ENCODE measurements at places on chromosomes 6 and 20.

DNA sequence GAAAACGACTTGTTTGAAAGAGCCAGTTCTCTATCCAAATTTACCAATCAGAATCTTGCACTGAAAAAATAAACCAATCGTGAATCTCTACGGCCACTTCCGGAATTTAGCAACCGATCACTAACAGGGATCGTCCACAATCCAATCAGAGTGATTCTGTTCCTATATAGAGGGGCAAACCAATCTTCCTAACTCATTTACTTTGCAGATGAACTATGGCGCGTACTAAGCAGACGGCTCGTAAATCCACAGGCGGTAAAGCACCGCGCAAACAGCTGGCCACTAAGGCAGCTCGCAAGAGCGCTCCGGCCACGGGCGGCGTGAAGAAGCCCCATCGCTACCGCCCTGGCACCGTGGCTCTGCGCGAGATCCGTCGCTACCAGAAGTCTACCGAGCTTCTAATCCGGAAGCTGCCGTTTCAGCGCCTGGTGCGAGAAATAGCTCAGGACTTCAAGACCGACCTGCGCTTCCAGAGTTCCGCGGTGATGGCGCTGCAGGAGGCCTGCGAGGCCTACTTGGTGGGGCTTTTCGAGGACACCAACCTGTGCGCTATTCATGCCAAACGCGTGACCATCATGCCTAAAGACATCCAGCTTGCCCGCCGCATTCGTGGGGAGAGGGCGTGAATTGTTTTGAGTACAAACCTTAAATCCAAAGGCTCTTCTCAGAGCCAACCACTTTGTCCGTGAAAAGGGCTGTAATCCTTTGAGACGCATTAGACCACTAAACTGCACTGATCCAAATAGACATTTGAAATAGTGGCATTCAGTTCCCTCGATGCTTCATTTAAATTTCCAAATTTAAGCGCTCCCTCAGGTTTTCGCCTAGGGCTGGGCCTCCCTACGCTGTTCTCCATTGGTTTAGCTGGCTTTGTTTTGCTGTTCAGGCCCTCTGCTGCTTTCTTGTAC, 138.0 kb downstream of the HFE start:
- H3K36me3 ChIP-seq: no peaks in the 10 kb centered on the region
- H3K4me3 ChIP-seq: no peak overlapping the region
- DNase-seq: no peak

DNA sequence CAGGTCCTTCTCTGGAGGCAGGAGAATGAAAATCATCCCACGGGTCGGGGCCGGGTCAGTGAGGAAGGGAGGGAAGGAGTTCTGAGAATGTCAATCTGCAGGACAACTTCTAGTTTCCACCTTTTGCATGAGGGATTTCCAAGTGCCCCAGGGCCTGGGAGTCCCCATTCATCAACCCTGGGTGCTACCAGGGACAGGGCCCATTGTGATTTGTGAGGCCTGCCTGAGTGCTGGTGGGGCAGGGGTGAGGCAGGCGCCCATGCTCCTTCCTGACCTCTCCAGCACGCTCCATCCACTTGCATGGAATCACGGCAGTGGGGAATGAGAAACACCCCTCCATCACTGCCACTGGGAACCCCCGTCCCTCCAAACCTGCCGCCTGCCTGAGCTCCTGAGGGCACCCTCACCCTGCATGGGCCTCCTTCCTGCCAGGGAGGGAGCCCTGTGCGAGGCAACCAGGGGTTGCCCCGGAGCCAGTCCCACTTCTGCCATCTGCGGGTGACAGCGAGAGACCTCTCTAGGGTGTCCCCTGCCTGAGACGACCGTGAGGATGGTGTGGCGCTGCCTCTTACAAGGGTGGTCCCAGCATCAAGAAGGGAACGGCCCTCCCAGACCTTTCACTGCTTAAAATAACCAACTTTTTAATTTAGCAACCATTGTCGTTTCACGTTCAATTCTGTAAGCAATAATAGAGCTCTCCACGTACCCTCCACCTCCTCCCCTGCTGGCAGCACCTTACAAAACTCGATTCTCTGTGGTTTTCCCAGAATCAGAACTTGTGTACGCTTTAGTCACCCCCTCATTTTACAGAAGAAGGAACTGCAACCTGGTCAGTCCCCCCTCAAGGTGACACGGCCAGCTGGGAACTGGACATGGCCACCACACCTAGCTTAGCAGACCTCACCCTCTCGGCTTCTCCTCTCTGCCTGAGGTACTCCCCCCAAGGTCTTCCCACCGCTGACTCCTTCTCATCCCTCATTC, 28.6 kb downstream of the PMEPA1 start:
- H3K27me3 ChIP-seq: no peaks in the 10 kb centered on the region
- H3K27ac ChIP-seq: no peak overlapping the region

GRCh38 chr20:10807013-10807412, 133.2 kb upstream of the JAG1 start:
- H3K36me3 ChIP-seq: no peaks in the 10 kb centered on the region
- no peak overlapping the region for H3K27ac ChIP-seq
- H3K27me3 ChIP-seq: no peaks in the 10 kb centered on the region
- H3K4me1 ChIP-seq: peaks cover 12% of the 10 kb centered on the region
- no peak overlapping the region for H3K4me3 ChIP-seq

DNA sequence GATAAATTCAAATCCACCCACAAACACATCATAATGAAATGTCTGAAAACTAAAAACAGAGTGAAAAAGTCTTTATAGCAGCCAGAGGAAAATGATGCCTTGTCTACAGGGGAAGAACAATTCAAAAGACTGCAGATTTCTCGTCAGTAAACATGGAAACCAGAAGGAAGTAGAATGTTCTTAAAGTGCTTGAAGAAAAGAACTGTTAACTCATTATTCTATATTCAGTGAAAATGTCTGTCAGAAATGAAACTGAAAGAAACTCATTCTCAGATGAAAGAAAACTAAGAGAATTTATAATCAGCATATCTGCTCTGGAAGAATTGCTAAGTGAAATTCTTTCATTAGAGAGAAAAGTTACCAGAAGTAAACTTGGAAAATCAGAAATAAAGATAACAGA, 416.1 kb downstream of the TBC1D32 start:
- no peaks in the 10 kb centered on the region for H3K27me3 ChIP-seq
- no peaks in the 10 kb centered on the region for H3K36me3 ChIP-seq
- H3K27ac ChIP-seq: no peak overlapping the region

GRCh38 chr6:167847936-167848335, 21.2 kb downstream of the AFDN start:
- H3K4me1 ChIP-seq: peaks cover 39% of the 10 kb centered on the region
- no peak for DNase-seq
- H3K27me3 ChIP-seq: no peaks in the 10 kb centered on the region
- H3K4me3 ChIP-seq: no peak overlapping the region

DNA sequence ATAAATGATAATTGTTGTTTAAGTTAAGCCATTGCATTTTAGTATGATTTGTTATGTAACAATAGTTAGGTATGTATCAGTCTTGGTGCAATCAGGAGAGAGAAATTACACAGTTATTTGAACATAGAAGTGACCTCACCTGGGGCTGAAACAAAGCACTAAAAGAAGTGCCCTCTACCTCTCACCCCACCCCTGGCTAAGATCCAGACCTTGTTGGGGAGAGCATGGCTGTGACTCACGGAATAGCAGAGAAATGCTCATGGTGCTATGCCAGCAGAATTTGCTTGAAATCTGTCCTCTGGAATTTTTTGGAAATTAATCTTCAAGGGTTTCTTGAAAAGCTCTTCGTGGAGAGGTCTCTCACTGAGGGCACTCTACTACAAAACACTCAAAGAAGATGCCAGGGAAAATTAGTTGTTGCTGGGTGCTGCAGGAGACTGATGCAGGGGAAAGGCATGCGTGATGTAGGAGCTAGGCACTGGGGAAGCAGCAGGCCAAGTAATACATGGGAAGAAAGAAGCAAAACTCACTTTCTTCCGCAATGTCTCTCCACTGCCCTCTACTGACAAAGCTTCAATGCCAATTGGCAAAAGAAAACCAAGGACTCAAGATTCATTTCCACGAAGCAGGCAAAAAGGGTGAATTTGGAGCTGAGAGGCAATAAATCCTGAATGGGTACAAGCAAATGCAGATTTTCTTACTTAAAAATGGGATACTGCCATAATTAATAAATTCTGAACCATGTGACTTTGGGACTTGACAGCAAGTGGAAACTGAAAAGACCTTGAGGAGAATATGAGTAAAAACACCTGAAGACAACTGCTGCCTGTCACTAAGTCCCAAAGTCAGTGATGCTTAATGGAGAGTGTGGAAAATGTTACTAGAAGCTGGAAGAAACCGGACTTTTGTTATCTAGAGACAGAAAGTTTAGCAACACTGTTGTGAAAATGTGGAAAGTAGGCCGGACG, 136.3 kb upstream of the ZNF184 start:
- H3K4me1 ChIP-seq: no peaks in the 10 kb centered on the region
- no peak for DNase-seq
- no peak overlapping the region for H3K27ac ChIP-seq
- H3K27me3 ChIP-seq: peaks cover 22% of the 10 kb centered on the region
- no peak overlapping the region for H3K4me3 ChIP-seq

DNA sequence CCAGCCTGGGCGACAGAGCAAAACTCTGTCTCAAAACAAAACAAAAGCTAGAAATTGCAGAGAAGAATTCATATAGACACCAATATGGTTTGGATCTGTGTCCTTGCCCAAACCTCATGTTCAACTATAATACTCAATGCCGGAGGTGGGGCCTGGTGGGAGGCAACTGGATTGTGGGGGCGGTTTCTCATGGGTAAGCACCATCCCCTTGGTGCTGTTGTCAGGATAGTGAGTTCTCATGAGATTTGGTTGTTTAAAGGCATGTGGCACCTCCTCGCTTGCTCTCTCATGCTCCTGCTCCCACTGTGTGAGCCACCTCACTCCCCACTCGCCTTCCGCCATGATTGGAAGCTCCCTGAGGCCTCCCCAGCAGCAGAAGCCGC, 15.2 kb downstream of the NINL start:
- no peak overlapping the region for H3K27ac ChIP-seq
- H3K4me3 ChIP-seq: no peak overlapping the region
- H3K4me1 ChIP-seq: no peaks in the 10 kb centered on the region
- H3K36me3 ChIP-seq: no peaks in the 10 kb centered on the region

GRCh38 chr20:3932681-3933080, 43.5 kb downstream of the PANK2 start:
- H3K36me3 ChIP-seq: no peaks in the 10 kb centered on the region
- DNase-seq: no peak
- peak overlapping the region; percentile 68 for H3K27ac ChIP-seq

DNA sequence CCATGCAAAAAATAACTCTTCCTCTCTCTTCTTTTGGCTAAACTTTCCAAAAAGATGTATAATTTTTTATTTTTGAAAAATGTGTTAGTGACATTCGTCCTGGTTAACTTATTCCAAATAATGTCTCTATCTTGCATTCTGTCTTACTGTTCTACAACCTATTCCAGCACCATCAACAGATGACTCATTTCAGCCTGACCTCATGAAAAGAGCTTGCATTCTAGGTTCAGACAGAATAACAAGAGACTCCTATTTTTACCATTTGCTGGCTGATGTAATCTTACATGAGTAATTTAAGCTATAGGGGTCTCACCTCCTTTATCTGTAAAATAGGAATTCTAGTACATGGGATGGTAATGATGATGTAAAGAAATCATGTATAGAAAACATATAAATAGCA, 109.0 kb downstream of the FUT9 start:
- no peak overlapping the region for H3K27ac ChIP-seq
- H3K4me1 ChIP-seq: no peaks in the 10 kb centered on the region
- H3K36me3 ChIP-seq: no peaks in the 10 kb centered on the region
- no peak for DNase-seq
- no peak overlapping the region for H3K4me3 ChIP-seq

DNA sequence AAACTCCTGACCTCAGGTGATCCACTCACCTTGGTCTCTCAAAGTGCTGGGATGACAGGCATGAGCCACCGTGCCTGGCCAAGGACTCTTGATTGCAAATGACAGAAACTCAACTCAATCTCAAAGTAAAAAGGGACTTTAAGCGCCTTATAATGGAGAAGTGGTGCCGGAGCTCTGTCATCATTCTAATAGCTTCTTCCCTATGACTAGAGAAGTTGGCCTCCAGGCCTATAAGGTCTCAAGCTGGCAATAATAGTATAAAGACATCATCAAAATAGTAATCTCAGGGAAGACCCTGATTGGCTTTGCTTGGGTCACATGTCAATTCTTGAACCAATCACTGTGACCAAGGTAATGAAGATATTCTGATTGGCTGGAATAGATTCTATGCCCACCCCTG, 8.5 kb upstream of the KIAA1755 start:
- H3K27me3 ChIP-seq: no peaks in the 10 kb centered on the region
- H3K4me1 ChIP-seq: no peaks in the 10 kb centered on the region
- H3K4me3 ChIP-seq: no peak overlapping the region
- no peaks in the 10 kb centered on the region for H3K36me3 ChIP-seq
- no peak for DNase-seq

DNA sequence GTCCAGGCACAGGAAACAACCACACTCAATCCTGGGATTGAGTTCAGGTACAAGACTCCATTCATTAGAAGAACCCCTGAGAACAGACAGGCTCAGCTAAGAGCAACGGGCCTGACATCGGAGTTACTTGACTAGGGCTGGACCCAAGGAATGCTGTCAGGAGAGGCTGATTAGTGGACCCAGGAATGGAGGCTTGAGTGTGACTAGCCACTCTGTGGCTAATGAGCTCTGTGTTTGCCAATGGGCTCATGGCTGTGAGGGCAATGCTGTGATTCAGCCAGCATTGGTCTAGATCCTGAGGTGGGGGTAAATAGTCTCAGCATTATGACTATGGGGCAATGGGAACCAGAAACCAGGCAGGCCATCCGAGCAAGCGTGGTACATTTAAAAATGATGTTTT, 71.8 kb downstream of the RIOK1 start:
- H3K4me3 ChIP-seq: no peak overlapping the region
- H3K27ac ChIP-seq: no peak overlapping the region
- H3K36me3 ChIP-seq: no peaks in the 10 kb centered on the region
- H3K4me1 ChIP-seq: no peaks in the 10 kb centered on the region
- DNase-seq: no peak

GRCh38 chr6:81450180-81450579, 302.3 kb downstream of the TENT5A start:
- H3K27ac ChIP-seq: no peak overlapping the region
- no peak for DNase-seq
- no peaks in the 10 kb centered on the region for H3K36me3 ChIP-seq
- H3K4me1 ChIP-seq: no peaks in the 10 kb centered on the region
- H3K4me3 ChIP-seq: no peak overlapping the region

GRCh38 chr6:1322696-1323219, 10.9 kb downstream of the FOXQ1 start:
- no peak overlapping the region for H3K4me3 ChIP-seq
- H3K4me1 ChIP-seq: no peaks in the 10 kb centered on the region
- H3K36me3 ChIP-seq: no peaks in the 10 kb centered on the region
- no peak for DNase-seq
- H3K27me3 ChIP-seq: no peaks in the 10 kb centered on the region

DNA sequence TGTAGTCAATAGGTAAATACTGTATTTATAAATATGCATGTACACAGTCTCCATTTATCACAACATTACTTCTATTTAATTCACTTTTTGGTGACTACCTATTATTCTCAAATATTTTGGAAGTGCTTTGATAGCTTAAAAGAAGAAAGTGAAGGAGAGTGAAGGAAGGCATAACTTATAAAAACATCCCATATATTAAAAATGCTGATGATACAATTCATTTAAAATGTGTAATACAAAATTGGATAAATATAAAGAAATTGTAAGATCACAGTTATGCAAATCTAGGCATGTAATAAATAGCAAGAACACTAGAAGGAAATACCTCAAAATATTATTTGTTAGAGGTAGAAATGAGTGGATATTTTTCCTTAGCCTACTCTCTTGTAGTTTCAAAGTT, 111.6 kb upstream of the ADTRP start:
- H3K36me3 ChIP-seq: no peaks in the 10 kb centered on the region
- no peaks in the 10 kb centered on the region for H3K27me3 ChIP-seq
- H3K4me1 ChIP-seq: no peaks in the 10 kb centered on the region
- DNase-seq: no peak
- H3K27ac ChIP-seq: no peak overlapping the region

Measured in gastrocnemius medialis (tissue), 4 donors.